ENCODE measurements at places on chromosomes 11 and 22. TPM values are rescaled to one million over a fixed set of nuclear protein-coding genes. Genes with fewer than 3 reads are reported as not detected.

DNA sequence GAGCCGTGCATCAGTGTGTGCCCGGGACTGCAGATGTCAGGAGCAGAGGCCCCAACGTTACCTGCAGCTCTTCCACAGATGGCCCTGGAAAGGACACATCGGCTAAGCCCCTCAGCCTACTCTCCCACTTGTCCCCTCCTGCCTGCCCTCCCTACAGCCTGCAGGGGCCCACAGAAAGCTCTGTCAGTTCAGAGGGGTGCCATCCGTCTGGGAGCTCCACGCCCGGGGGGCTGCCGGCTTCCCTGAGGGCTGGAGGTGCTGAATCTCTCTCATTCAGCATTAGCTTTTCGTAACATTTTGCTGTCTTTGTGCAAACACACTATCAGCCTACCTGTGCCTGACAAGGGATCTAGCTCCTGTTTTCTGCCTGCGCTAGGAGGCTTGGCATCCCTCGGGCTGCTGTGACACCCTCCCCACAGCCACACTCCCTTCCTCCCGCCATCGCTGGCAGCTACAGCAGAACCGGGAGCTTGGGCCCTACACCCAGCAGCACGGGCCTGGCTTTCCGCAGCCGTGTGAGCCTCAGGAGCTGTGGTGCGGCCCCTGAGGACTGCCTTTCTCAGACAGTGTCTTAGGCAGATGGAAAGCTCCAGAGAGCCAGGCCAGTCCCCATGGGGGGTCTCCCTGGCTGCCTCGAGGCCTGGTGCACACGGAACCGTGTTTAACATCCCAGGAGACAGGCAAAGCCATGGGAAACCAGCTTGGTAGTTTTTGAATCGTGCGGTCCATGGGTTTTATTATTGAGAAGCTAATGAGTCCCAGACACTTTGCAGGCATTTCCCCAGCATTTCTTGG is 198.3 kb upstream of the B3GAT1 start:
- no peaks in the 10 kb centered on the region for H3K4me1 ChIP-seq
- DNase-seq = peak; percentile 2
- H3K4me3 ChIP-seq = no peak overlapping the region
- H3K36me3 ChIP-seq = no peaks in the 10 kb centered on the region
- H3K27me3 ChIP-seq = peaks cover 6% of the 10 kb centered on the region

- H3K27me3 ChIP-seq = no peaks in the 10 kb centered on the region
- no peak for DNase-seq
- no peaks in the 10 kb centered on the region for H3K36me3 ChIP-seq
- H3K27ac ChIP-seq = no peak overlapping the region
- H3K4me1 ChIP-seq = peaks cover 14% of the 10 kb centered on the region
Measured at GRCh38 chr11:126159719-126160344, 51.6 kb downstream of the RPUSD4 start.

Gene OR4D5
- total RNA-seq = not detected

Gene DEUP1
- not detected for total RNA-seq

Gene GP1BB
- not detected for total RNA-seq

Gene FBXO3
- total RNA-seq = 22.7 TPM

DNA sequence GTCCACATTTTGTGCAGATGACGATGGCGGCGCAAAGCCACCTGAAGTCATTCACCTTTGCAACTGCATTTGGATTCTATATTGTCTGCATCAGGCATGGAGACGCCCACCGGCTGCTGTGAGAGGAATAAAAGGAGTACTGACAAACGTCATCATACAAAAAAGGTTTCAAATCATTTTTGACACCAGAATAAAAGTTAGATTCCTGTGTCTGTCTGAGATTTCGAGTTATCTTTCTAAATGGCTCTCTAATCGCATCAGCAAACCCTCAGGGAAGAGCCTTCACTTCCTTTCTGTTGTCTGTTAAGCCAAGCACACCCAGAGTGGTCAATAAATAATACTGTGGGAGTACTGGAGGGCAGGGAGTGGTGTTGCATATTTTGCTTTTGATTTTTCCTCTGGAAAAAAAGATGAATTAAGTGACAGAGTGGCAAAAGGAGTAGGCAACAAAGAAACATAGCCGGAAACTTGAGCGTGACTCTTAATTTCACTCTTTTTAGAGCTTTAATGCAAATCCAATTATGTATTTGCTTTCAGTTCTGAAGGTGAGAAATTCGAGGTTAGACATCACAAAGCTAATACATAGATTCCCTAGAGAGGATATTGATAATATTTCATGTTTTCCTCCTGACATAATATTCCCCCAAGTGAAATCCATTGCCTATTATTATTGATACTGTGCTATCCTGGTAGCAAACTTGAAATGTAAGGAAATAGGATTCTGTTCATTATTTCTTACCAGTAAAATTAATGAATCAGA is 150.8 kb upstream of the MTMR2 start:
- H3K4me3 ChIP-seq = no peak overlapping the region
- H3K27me3 ChIP-seq = no peaks in the 10 kb centered on the region
- peak overlapping the region; percentile 38 for H3K27ac ChIP-seq
- peaks cover 37% of the 10 kb centered on the region for H3K4me1 ChIP-seq
- H3K36me3 ChIP-seq = peaks cover 46% of the 10 kb centered on the region
- DNase-seq = no peak

DNA sequence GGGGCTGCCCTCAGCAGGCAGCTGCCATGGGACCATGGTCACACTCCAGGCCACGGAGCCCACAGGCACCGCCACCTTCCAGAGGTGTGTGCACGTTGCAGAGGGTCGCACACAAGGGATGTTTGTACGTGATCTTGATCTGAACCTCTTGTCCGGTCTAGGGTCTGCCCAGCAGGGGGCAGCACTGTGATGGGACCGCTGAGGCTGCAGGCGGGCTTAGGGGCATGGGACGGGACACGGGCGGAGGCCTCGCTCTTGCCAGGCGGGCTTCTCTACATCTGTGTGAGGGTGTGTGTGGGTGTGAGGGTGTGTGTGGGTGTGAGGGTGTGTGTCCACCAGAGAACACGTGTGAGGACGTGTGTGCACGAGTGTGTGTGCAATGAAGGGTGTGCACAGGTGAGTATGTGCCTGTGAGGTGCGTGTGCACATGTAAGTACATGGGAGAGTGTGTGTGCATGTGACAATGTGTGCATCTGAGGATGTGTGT is 52.4 kb downstream of the CACNA1I start:
- peaks cover 7% of the 10 kb centered on the region for H3K27me3 ChIP-seq
- no peak overlapping the region for H3K4me3 ChIP-seq
- peaks cover 5% of the 10 kb centered on the region for H3K4me1 ChIP-seq
- H3K27ac ChIP-seq = no peak overlapping the region

DNA sequence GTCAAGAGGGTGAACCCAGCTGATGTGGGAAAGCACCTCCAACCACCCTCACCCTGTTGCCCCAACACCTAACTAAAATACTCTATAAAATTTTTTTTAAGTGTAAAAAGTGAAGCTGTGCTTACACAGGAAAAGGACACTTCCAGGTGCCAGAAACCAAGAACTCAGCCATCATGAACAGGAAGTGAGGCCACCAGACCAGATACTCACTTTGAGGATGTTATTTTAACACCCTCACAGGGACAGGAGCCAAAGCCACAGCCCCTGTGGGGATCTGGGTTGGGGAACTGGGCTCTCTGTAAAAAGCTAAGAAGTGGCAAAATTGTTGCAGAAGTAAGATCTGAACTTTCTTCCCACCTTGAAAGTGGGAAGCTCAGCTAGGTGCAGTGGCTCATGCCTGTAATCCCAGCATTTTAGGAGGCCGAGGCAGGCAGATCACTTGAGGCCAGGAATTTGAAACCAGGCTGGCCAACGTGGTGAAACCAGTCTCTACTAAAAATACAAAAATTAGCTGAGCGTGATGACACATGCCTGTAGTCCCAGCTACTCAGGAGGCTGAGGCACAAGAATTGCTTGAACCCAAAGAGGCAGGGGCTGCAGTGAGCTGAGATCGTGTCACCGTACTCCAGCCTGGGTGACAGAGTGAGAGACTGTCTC is 3.8 kb downstream of the RSPH14 start:
- DNase-seq = peak; percentile 62
- no peaks in the 10 kb centered on the region for H3K27me3 ChIP-seq
- H3K4me3 ChIP-seq = peak overlapping the region; percentile 29

Gene TBX1
- total RNA-seq = not detected

GRCh38 chr11:43518408-43519160 is 159.9 kb downstream of the TTC17 start:
- no peak overlapping the region for H3K27ac ChIP-seq
- H3K27me3 ChIP-seq = no peaks in the 10 kb centered on the region
- no peaks in the 10 kb centered on the region for H3K36me3 ChIP-seq

DNA sequence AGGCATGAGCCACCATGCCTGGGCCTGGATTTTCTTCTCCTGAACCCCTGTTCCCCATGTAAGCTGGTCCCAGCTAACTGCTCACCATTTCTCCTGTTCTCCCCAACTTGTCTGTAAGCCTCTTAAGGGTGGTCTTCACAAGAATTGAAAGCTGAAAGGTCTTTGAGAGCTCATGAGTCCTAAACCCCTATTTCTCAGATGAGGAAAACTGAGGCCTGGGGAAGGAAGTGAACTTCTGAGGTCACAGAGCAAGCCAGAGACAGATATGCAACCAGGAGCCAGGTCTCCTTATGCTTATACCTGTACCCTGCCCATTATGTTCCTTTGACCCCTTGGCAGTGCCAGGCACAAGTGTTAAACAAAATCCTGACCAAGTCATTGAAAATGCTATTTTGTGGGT is 16.3 kb downstream of the NPTXR start:
- no peak overlapping the region for H3K4me3 ChIP-seq
- H3K4me1 ChIP-seq = no peaks in the 10 kb centered on the region
- no peak for DNase-seq
- no peak overlapping the region for H3K27ac ChIP-seq
- no peaks in the 10 kb centered on the region for H3K36me3 ChIP-seq

GRCh38 chr11:58575377-58576020 is at the start of gene LPXN:
Gene LPXN (minus strand): TSS chr11:58575856. CDS start chr11:58575772, 84 bp downstream.
- H3K27ac ChIP-seq = peak within 1 kb of the TSS; percentile 99
- no peaks in the 10 kb centered on the region for H3K27me3 ChIP-seq
- H3K36me3 ChIP-seq = peaks cover 35% of the 10 kb centered on the region
- peak within 1 kb of the TSS; percentile 85 for H3K4me3 ChIP-seq
- peak; percentile 53 for DNase-seq

Gene LRRC4C
- not detected for total RNA-seq

DNA sequence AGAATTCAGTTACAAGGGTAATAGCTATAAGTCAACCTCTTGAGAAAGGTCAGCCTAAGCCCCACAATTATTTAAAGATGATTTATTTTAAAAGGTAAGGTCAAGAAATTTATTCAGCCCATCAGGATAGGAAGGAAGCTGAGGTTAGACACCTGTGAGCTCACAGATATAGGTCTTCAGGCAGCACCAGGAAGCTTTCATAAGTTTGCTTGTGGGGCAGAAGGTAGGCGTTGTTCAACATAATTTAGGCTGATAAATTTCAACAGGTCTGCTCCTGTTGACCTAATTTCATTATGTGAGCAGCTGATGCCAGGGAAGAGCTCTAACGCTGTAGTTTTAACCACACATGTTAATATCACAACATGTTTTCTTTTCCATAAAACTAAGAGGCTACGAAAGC is 118.1 kb upstream of the APOA1 start:
- H3K4me1 ChIP-seq = peaks cover 23% of the 10 kb centered on the region
- DNase-seq = no peak
- H3K36me3 ChIP-seq = peaks cover 26% of the 10 kb centered on the region
- H3K27ac ChIP-seq = no peak overlapping the region
- no peak overlapping the region for H3K4me3 ChIP-seq

GRCh38 chr11:26620282-26621045 is 48.4 kb upstream of the MUC15 start:
- no peak overlapping the region for H3K27ac ChIP-seq
- no peaks in the 10 kb centered on the region for H3K36me3 ChIP-seq
- H3K4me1 ChIP-seq = no peaks in the 10 kb centered on the region
- no peak overlapping the region for H3K4me3 ChIP-seq
- no peak for DNase-seq

DNA sequence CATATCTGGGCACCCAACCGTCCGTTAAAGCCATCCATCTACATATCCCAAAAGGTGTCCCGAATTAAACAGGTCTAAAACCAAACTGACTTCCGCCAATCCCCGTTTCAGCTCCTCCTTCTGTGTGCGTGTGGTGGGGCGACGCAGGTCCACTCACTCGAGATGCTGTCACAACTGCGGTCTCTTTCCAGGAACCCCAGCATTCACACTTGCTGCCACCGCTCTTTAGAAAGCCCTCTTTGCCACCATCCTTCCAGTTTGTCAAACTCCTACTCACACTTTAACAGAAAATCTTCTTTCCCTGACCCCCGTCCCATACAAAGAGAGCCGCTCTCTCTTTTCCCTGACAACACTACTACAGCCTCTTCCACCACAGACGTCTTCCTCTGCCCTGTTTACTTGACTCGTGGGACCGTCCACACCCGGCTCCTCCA is 467 bp downstream of the ESS2 start:
- peaks cover 19% of the 10 kb centered on the region for H3K4me1 ChIP-seq
- peak; percentile 55 for DNase-seq
- peaks cover 22% of the 10 kb centered on the region for H3K27me3 ChIP-seq
- peak overlapping the region; percentile 99 for H3K4me3 ChIP-seq
- H3K36me3 ChIP-seq = peaks cover 14% of the 10 kb centered on the region

DNA sequence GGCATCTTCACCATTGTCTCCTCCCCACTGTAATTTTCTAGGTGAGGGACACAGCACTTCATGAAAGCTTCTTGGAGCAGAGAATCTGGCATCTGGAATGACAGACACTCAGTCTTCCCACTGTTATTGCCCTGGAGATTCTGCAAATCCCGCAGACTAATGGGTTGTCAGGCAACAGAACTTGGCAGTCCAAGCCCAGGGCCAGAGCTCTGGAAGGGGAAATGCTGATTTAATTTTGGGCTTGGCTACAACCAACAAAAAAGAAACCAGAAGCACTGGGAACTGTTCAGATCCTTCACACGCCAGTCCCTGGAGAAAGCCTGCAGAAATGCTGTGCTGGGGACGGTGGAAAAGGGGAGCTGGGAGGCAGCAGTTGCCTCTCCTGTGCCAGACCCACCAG is 71.5 kb upstream of the BID start:
- H3K27me3 ChIP-seq = no peaks in the 10 kb centered on the region
- peaks cover 7% of the 10 kb centered on the region for H3K4me1 ChIP-seq
- no peak for DNase-seq
- H3K4me3 ChIP-seq = no peak overlapping the region
- no peaks in the 10 kb centered on the region for H3K36me3 ChIP-seq

GRCh38 chr11:46045811-46046210 is 75.4 kb downstream of the PHF21A start:
- peaks cover 9% of the 10 kb centered on the region for H3K4me1 ChIP-seq
- no peaks in the 10 kb centered on the region for H3K27me3 ChIP-seq
- H3K27ac ChIP-seq = no peak overlapping the region

GRCh38 chr22:38684895-38685294 is 3.1 kb downstream of the TOMM22 start:
- peaks cover 35% of the 10 kb centered on the region for H3K36me3 ChIP-seq
- H3K27me3 ChIP-seq = no peaks in the 10 kb centered on the region
- H3K4me1 ChIP-seq = peaks cover 24% of the 10 kb centered on the region

Gene THRSP
- not detected for total RNA-seq

All from activated CD4-positive, alpha-beta T cell treated with anti-CD3 and anti-CD28 coated beads, Interleukin-2, amount 10 ng/mL, durations not matched to agents 7 days and 5 days (primary cell).